ENCODE measurements at places on chromosomes 6 and 20.

DNA sequence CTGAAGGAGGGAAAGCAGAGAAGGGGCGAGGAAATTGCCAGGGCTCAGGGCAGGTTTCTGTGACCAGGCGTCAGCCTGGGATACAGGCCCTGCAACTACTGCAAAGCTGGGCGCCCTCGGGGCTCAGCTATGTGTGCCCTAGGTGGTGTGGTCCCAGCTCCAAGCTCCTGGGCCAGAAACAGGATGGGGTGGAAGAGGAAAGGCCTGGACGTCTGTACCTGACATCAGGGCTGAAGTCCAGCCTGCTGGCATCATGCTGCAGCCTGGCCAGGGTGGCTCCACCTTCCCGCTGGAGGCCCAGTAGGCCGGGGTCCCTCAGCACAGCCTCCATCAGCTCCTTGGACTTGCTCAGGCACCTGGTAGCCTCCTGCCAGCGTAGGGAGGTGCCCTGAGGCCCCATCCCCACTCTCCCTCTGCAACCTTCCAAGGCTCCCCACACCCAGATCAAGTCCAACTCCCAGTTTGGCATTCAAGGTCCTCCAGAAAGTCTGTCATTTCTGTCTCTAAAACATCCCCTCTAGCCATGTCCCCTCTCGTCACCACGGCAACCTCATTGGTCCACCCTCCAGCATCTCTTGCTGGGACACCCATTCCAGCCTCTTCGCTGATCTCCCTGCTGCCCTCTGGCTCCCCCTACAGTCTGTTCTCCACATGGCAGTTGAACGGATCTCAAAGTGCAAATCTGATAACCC, 38.2 kb downstream of the KIAA1755 start:
- DNase-seq: peak; percentile 71

DNA sequence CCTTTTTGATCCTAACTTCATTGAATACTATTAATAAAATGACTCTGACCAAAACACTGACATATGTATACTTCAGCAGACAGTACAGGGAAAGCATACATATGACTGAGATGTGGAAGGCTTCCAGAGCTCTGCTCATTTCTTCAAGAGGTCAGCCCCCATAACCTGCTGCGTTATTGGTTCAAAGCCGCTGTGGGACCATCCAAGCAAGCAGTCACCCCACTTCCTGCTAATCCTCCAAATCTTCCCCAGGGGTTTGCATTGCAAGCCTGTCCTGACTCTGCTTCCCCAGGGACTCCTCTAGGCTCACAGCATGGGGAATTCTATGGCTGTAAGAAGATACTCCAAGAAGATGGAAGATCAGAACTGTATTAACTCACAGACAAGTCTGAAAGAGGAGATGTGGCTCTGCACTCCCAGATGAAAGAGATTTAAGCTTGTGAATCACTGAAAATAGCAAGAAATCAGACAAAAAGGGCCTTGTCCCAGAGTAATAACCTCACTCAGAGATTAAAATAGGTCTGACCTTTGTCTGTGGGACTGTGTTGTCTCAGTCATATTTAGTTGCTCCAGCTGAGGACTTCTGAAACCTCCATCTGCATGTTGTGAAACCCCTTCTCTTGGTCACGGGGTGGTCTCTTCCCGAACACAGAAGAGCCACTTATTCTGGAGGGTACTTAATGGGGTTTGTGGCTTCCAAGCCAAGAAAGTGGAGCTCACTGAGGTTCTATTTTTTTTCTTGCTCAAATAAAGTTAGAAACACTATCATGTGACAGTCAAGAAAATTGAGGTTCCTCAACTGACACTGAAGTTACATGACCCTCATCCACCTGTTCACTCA, 101.5 kb upstream of the MARCKS start:
- DNase-seq: no peak

GRCh38 chr6:53795340-53795701, 516 bp downstream of the LRRC1 start:
- peak; percentile 38 for DNase-seq

DNA sequence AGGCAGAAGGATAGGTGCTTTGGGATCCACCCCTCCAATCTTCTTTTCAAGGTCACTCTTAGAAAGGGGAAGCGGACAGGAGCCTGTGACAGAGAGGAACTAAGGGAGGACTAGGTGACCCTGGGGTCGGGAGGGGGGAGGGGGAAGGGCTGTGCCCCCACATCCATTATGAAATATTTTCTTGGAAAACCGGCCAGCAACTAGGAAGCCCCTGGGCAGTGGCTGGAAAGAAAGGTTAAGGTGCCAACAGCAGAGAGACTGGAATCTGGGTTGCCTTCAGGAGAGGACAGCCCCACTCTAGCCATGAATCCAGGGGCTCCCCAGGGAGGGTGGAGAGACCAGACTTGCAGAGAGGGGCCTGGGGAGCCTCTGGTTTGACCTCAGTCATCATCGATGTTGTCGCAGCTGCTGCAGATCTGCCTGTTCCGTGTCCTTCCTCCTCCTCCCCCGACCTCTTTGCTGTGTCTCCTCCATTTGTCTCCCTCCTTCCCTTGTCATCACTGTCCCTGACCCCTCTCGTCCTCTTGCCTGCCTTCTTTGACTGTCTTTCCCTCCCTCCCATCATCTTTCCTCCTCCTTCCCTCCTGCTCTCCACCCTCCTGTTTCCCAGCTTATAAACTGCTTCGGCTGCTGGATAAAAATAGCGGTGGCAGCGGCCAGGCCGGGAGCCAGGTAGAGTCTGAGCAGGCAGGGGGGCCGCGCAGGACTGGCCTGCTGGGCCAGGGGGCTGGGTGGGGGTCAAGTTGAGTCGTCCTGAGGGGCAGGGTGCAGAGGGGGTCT, 3.2 kb downstream of the SLC29A1 start:
- no peak for DNase-seq

GRCh38 chr6:121347484-121347883, 13.2 kb upstream of the TBC1D32 start:
- DNase-seq: no peak

DNA sequence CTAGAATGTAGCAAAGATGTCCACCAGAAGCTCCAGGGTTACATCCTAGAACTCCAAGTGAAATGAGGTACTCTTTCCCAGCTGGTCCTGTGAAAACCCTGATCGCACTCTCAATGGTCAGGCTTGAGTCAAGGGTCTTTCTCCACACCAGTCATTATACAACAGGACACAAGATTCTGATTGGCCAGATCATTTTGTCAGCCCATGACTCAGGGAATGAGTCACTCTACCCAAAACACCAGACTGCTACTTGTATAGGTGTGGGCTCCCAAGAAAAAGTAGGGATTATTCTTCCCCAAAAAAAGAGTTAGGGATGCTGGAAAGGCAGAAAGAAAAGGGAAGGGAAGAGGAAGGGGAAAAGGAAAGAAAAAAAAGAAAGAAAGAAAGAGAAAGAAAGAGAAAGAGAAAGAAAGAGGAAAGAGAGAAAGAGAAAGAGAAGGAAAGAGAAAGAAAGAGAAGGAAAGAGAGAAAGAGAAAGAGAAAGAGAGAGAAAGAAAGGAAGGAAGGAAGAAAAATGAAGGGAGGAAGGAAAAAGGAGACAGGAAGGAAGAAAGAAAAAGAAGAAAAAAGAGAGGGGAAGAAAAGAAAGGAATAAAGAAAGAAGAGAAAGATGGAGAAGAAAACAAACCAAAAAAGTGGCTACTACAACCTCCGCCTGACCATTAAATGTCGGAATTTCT, 30.5 kb downstream of the ANKEF1 start:
- DNase-seq: no peak

DNA sequence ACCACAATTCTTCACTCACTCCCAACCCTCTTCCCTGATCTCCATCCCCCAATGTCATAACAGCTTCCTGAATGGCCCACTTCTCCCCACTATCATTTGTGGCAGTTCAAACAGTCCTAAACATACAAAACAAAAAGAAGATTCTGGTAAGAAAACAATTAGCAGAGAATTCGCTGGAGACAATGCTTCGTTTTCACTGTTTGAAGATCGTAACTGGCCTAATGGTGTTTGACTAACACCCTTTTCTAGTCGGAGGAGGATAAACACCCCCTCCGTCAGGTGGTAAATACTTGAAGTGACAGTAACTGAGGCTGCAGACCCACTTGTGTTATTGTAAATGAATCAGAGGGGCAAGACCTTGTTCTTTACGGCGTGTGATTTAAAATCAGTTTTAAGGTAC, 3.8 kb downstream of the EYA2 start:
- DNase-seq: no peak

GRCh38 chr6:118746145-118746824, 94.9 kb upstream of the CEP85L start:
- DNase-seq: peak; percentile 4

- DNase-seq: peak; percentile 73
These were observed 1.4 kb downstream of the TFEB start for GRCh38 chr6:41733707-41734665.

GRCh38 chr6:28758818-28759235, 165.0 kb downstream of the TRIM27 start:
- no peak for DNase-seq
